HTR-8/SVneo (cell line): ENCODE measurements at places on chromosomes 4 and X.

- DNase-seq, result no peak
Observed at GRCh38 chr4:93342738-93343137, 485.8 kb upstream of the ATOH1 start.

DNA sequence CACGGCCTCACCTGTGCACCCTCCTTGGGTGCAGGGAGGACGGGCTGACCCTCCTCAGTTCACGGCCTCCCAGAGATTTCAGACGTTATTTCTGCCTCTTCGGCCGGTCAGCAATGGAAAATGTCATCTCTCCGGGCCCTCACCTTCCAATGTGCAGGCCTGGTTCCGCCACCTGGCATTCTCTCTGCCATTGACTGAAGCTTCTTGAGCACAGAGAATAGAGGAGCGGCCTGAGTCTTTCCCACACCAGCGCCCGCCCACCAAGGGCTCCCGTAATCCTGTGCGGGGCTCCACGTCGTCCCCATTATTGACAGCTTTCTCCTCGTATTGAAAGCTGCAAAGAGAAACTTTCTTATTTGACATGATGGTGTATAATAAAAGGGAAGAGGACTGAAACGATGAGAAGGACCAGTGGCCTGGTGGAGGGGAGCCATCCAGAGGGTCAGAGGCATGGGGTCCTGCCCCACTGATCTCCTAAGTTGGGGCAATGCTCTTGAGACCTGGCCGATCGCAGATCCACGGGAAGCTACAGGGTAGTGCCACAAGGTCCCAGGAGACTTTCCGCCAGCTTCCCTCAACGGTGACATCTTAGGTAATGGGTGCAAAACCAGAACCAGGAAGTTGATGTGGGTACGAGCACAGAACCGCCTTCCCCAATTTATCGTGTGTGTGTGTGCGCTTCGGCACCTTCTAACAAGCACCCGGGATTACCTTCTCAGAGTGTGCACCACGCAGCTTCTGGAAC, 20.6 kb downstream of the HTRA3 start:
- no peak for DNase-seq

DNA sequence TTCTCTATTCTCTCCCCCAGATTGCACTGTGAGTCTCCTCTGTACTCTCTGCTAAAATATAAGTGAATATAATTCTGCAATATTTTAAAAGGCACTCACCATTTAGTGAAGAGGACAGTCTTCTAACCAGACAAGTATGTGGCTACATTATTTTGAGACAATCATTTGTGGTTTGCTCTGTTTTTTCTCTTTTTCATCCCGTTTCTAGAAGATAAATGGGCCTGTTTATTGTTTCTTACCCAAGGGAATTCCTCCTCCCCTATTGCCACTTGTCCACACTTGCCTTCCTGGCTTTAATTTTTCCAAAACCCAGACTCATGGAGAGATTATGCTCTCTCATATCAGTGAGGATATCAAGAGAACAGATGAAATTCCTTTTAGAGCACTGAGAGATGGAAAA, 18.6 kb upstream of the IL13RA2 start:
- DNase-seq, result no peak

GRCh38 chrX:72142094-72142793, 10.5 kb upstream of the RTL5 start:
- DNase-seq, result no peak

GRCh38 chr4:128757712-128758111, 51.8 kb upstream of the JADE1 start:
- DNase-seq, result no peak

- no peak for DNase-seq
Observed at GRCh38 chr4:115272594-115272993, 159.2 kb upstream of the NDST4 start.

DNA sequence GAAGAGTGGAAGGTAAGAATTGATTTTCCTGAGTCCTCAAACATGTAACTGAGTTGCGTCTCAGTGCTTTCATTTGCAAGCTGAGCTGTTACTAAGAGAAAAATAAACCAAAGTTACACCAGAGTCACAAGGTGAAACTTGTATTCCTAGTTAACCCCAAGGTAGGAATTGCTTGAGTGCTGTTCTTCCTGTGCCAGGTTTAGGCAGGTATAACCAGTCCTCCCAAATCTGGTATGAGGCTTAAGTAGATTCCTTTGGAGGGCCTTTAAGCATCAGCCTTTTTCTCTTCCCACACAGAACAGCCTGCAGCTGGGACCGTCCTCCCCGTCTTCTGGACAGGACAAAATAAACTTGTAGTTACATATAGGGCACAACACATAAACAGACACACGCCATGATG, 2.3 kb upstream of the BTC start:
- no peak for DNase-seq

GRCh38 chr4:147056940-147057610, 111.4 kb upstream of the TTC29 start:
- peak; percentile 10 for DNase-seq

GRCh38 chr4:140057701-140058100, 96.3 kb downstream of the MAML3 start:
- DNase-seq, result no peak

DNA sequence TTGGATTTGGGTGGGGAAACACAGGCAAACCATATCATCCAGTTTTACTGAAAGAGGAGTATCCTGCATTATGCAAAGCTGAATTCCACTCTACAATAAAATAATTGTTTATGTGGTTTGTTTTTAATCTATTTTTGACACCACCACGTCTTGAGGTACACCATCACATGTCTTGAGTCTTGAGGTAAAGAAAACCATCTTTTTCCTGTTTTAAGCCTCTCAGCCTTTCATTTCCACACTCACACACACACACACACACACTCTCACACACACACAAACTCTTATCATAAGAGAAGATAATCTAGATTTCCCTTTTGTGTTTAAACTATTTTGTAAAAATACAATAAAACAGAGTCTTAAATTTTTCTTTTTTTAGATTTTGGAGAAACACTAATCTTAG, 32.0 kb downstream of the SPIN3 start:
- no peak for DNase-seq

- DNase-seq, result no peak
Observed at GRCh38 chr4:138916763-138917162, 98.8 kb upstream of the NOCT start.

GRCh38 chrX:154046940-154047610, 27.4 kb upstream of the IRAK1 start:
- DNase-seq, result no peak

GRCh38 chrX:45322382-45322781, 121.7 kb upstream of the DIPK2B start:
- DNase-seq, result peak; percentile 27

DNA sequence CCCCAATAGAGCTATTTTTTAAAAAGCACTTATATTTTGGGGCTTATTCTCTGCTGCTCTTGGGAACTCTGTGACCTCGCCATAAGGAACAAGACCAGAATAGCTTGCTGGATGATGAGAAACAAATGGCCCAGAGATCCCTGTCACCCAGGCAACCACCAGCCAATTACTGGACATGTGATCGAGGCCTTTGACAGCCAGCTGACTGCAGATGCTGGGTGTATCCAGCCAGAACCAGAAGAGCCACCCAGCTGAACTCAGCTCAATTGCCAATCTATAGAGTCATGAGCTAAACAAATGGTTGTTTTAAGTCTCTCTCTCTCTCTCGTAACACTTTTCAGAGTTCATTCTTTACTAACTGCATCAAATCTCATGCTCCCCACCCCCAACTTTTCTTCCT, 24.4 kb upstream of the CITED1 start:
- DNase-seq, result no peak
